ENCODE measurements at places on chromosomes 6 and 20.

- DNase-seq, result no peak
Measured at GRCh38 chr20:42024653-42025052, 406.5 kb upstream of the CHD6 start.

GRCh38 chr6:31004794-31005193 lies 5.5 kb upstream of the MUC22 start:
- no peak for DNase-seq

DNA sequence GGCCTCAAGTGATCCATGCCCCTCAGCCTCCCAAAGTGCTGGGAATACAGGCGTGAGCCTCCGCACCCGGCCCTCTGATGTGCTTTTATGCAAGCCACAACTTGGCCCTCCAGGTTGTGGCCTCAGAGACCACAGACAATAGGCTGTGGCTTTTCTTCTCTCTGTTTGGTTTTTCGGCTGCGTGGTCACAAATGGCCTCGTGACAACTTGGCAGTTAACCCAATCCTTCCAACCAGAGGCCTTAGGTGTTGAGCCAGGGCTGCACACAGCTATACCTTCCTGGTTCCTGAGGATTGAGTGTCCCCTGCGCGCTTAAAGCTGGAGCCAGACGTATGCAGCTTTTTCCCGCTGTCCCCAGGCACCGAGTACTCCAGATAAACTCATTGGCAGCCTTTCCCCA lies 6.3 kb upstream of the TGM3 start:
- DNase-seq, result no peak

DNA sequence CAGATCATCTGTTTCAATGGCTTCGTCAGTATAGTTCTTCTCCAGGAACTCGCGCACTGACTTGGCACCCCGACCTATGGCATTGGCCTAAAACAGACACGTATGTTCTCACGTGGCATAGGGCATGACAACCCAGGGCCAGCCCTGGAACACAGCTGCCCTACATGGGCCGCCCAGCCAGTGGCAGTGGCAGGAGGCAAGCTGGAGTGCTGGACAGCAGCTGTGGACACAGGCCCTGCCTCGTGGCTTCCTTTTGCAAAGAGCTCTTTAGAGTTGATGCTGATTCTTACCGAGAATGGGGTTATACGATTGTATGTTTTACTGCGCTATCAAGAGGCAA lies 5.0 kb downstream of the PSMA7 start:
- DNase-seq, result no peak

- peak; percentile 78 for DNase-seq
Measured at GRCh38 chr6:28981833-28982475, 23.2 kb downstream of the ZNF311 start.

DNA sequence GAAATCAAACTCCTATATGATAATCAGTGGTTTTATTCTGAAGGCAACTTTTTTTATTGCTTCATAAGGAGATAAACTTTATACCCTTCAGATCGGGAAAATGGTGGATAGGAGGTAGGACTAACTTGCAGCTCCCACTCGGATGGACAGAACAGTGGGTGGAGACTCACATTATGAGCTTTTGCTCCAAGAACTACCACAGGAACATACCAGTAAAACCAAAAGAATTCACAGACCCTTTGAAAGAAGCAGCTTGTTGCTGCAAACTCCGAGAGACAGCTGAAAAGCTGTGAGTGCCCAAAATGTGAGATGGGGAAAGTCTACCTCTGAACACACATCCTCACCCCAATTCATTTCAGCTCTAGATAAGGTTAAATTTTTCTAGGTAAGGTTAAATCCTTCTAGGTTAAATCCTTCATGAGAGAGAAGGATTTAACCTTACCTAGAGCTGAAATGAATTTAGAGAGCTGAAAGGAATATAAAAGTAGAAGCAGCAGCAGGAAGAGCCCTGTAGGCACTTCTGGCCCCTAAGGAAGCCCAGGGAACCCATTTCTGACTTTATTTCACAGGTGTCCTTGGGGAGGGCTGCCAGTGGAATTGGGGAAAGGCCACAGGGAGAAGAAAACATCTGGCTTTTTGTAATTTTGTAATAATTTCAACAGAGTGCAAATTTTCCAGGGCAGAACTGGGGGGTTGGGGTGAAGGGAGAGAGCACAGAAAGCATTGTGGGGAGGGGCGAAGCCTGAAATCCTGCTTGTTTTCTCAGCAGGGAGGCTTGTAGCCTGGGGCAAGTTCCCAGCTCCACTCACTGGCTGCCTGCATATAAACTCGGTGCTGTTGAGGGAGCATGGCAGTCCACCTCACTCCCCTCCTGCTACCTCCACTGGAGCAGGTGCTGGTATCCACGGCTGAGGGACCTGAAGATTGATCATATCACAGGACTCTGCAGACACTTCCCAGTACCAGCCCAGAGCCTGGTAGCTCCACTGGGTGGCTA lies 65.9 kb upstream of the HCRTR2 start:
- no peak for DNase-seq

DNA sequence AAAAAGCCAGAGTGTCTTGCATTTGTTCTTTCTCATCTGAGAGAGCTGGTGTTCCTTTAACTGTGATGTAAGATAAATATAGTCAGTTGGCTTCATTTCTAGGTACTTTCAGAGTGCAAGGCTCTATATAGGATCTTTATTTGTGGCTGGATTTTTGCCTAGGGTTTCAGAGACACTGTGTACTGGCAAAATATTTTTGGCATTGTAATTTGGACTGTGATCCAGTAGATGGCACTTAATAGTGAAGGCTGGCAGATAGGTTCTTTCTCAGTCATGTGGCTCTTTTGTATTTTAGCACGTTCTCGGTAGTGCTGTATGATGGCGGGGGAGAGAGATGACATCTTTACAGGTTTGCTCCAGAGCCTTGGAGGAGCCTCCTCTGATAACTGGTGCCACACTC lies 26.8 kb upstream of the SLC35B3 start:
- no peak for DNase-seq

GRCh38 chr6:52014391-52014790 lies 73.0 kb downstream of the PKHD1 start:
- DNase-seq, result no peak

DNA sequence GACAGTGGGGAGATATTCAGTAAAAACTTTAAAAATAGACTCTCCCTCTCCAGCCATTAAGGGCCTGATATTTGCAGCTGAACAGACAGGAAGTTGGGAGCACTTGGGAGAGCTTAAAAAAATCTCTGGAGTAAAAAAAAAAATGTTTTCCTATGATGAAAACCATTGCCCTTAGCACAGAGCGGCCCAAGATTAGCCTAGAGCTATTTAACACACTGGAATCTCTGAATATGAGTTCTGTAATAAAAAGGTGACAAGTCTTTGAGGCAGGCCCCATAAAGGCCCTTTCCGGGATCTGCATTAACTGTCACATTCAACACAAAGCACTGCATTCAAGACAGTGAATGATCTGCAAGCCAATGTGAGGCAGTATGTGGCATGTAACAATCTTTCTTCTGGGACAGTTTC lies 393.7 kb downstream of the ZFAND3 start:
- no peak for DNase-seq

GRCh38 chr6:137019476-137020272 lies 25.1 kb downstream of the IL20RA start:
- DNase-seq, result no peak

DNA sequence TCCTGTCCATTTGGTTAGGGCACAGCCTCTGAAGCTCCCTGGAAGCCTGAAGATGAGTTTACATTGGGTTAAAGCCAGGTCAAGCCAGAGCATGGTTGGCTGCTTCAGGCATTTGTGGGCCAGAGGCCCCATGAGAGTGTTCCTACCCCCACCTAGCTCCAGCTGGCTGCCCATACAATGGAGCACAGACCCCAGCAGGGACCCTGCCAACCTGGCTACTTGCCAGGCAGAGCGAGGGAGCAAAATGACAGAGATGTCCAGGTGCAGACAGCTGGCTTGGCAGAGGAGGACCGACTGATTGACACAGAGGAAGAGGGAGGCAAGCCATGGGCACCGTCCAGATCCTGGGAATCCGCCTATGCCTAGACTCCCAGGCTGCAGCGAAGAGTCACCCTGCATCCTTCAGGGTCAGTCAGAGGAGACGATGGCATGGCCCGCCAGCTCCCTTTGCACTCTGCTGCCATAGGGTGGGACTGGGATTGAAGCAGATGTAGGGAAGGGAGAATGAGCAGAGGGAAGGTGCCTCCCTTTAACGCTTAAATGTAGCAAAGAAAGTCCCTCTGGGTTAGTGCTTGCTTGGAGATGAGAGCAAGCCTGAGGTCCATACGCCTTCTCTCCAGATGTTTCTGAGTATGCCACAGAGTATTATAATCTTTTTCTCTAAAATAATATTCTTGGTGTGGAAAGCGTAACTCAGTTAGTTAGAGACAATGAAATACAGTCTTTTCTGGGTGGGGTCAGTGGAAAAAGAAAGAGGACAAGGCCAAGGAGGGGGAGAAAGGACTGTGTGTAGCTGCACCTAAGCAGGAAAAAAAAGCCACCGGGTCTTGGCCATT lies 77.6 kb upstream of the FYN start:
- DNase-seq, result no peak
